ENCODE measurements at places on chromosomes 1 and 21.

DNA sequence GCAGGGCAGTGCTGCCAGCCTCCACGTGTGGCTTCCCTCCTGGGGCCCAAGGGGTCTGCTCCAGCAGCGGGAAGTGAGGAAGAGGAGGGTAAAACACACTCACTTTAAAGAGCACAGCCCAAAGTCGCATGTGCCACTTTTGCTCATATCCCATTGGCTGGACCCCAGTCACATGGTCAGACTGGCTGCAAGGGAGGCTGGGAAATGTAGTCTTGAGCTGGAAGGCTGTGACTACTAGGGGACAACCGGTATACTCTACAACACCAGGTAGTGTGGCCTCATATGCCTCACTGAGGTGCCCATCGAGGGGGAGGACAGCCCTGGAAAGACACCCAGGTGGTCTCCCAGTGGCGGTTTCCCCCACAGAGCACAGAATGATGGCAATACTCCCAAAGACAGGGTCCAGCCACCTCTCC, 45.2 kb downstream of the CAMK2N1 start:
- no peak for DNase-seq

GRCh38 chr1:30664103-30664755, 59.2 kb downstream of the MATN1 start:
- no peak for DNase-seq

GRCh38 chr1:23100074-23100748, 68.4 kb downstream of the LUZP1 start:
- no peak for DNase-seq

DNA sequence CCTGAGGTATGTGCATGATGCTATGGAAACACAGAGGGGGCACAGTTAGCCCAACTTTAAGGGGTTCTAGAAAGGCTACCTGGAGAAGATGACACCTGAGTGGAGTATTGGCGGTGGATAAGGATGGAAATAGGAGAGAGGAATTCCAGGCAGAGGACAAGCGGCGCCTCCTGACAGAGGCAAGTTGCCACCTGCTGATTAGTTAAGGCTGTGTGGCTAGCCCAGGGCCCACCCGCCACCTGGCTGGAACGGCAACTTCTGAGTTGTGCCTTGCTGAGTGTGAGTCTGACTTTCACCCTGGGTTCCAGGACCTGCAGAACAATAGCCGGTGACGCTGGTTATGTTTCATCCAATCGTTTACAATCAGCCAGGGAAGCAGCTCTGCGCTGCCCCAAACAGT, 126.9 kb upstream of the LMO4 start:
- DNase-seq = no peak

DNA sequence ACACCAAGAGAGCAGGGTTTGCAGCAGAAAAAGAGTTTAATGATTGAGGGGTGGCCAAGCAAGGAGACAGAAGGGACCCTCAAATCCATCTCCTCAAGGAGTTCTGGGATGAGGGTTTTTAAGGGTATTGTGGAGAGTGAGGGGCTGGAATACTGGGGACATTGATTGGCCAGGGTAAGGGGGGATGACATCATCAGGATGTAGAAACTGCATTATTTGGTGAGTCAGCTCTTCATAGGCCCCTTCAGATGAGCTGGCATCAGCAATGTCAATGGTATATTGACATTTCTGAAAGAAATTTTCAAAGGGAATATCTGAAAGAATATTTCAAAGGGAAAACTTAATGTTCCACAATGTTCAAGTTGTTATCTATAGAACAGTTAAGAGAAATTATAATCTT, 168.1 kb upstream of the SNX7 start:
- DNase-seq = no peak

- DNase-seq = no peak
Observed at GRCh38 chr1:220290140-220290761, 18.0 kb upstream of the RAB3GAP2 start.

GRCh38 chr1:156367383-156368156, 1.4 kb upstream of the RHBG start:
- DNase-seq = no peak

- no peak for DNase-seq
Observed at GRCh38 chr1:215863796-215864195, 296.7 kb downstream of the KCTD3 start.

- DNase-seq = no peak
Observed at GRCh38 chr1:218376722-218377121, 31.6 kb downstream of the TGFB2 start.

- peak; percentile 21 for DNase-seq
Observed at GRCh38 chr21:42258150-42258884, 39.4 kb downstream of the ABCG1 start.

DNA sequence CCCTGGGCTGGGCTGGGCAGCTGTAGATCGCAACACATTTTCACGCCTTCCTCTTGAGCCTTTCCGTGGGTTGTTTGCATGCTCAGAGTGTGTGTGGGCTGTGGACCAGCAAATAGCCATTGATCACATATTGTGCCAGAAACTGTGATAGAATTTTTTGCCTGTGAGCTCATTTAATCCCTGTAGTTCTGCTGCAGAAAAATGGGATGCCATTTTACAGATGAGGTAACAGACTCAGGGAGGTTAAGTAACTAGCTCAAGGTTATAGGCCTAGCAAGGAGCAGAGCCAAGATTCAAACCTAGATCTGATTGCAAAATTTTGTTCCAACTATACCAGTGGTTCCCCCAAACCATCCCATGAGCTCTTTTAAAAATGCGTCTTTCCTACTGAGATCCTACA, 10.5 kb downstream of the SPATA46 start:
- DNase-seq = no peak

DNA sequence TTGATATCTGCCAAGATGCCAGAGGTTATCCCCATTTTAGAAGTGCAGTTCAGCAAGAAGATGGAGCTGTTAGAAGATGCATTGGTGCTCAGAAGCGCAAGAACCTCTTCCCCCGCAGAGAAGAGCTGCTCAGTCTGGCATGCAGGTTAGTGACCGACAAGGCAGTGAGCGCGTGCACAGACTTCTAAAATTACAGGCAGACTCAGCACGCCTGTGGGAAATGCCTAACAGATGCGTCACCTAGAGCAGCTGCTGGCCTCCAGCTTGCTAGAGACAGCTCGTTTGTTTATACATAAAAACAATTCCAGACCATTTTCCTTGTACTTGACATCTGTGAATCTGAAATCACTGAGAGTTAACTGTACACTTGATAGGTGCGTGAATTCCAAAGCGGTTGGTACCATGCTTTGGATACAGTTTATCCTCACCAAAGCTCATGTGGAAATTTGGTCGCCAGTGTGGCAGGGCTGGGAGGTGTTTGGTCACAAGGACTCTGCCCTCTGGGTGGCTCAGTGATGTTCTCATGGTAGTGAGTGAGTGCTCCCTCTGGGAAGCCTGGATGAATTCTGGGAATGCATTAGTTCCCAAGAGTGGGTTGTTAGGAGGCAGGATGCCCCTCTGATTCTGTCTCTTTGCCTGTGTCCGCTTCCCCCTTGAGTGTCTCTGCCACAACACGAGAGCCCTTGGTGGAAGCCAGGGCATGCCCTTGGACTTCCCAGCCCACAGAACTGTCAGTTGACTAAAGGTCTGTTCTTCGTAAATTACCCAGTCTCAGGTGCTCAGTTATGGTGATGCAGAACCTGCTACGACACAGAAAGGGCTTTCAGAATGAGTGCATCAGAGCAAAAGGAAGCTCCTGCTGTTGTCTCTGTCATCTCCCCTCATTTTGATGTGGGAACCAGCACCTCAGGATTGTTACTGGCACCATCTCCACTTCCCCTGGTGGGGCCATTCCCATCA, 24.4 kb downstream of the SNAP47 start:
- DNase-seq = no peak

DNA sequence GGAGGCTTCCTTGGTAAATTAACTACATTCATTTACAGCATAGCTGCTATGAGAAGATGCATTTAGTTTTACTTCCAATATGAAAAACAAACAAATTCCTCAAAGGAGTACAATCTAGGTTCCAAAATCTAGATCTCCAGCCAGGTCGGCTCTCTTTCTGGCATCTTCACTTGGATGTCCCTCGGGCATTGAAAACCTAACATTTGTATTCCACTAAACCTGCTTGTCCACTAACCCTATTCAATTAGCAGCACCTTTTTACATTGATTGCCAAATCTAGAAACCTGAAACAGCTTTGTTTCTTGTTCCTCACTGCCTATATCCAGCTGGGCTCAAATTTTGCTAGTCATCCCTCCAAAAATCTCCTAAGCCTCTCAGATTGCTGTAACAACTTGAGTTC, 14.3 kb upstream of the CXADR start:
- DNase-seq = no peak

GRCh38 chr1:66367369-66367768, 166.6 kb upstream of the SGIP1 start:
- DNase-seq = no peak

DNA sequence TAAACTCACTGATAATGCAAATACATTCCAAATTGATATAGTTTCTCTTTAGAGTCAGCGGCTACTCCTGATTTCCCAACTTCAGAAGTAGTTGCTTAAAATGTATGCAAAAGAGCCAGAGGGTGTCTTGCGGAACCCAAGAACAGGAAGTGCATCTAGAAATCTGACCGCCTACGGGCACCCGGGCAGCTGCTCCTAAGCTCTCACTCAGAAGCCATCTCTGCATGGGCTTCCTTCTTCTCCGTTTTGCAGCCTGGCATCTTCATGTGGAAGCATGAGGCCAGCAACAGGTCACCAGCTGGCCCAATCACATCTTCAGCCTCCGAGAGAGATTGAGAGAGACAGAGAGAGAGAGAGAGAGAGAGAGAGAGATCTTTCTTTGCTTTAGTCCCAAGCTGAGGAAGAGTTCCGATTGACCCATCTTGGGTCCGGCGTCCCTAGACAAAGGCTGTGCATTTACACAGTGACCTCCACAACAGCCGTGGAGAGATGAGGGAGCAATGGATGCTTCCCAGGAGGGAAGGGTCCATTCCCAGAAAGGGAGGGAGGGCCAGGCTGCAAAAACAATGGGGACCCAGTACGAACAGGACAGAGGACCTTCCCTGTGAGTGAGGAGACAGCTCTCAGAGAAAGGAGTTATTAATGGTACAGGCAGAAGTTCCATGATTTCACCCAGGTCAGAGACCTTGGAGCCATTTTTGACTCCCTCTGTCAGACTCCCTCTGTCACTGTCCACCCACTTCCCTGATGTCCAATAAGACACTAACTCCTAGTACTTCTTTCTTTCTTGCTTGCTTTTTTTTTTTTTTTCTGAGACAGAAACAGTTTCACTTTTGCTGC, 28.2 kb upstream of the SLC30A1 start:
- DNase-seq = no peak

DNA sequence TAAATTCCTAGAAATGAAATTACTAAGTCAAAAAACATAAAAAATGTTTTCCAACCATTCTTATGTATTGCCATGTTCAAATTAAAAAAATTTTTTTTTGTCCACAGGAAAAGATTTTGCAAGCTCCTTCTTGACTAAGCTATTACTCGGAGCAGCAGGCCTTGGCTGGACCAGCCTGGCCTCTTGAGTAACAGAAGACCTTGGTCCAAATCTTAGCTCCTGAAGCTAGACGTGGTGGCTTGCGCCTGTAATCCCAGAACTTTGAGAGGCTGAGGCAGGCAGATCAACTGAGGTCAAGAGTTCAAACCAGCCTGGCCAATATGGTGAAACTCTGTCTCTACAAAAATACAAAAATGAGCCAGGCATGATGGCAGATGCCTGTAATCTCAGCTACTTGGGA, 77.6 kb downstream of the CLSTN1 start:
- DNase-seq = no peak

DNA sequence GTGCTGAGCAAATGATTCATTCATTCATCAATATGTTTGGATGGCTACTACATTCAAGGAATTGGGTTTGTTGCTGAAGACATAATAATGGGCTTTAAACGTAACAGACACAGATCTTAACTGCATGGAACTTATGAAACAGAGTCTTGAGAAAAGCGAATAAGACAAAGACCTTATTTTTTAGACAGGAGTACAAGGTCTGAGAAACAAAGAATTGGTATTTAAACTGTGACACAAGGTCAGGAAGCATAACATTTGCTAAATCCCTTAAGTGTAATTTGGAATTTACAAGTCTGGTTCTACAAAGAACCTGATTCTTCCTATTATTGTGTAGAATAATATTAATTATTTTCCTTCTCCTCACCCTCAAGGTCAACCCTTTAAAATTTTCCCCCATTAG, 565.4 kb upstream of the RGS18 start:
- DNase-seq = no peak

DNA sequence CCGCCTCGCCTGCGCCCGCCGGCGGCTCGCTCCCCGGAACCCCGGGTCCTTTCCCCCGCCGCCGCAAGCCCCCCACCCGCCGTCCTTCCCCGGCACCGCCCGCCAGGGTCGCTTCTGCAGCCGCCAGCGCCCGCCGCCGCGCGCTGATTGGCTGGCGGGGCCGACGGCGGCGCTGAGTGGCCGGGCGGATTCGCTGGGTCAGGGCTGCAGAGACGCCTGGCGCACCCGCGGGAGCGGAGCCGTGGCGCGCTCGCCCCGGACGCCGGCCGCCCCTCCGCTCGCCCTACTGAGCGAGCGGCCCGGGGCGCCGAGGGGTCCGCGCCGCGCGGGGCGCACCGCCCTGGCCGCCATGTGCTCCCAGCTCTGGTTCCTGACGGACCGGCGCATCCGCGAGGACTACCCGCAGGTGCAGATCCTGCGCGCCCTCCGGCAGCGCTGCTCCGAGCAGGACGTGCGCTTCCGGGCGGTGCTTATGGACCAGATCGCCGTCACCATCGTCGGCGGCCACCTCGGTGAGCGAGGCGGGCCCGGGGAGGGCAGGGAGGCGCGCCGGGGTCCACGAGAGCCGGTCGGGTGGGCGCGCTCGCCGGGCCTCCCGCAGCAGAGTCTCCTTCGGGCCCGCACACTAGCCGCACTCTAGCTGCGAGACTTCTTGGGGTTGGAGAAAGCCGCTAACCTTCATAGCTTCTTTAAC, at the start of gene RIMKLA:
TSS of gene RIMKLA (plus strand) at position 207 of the 694 bp plus-strand sequence. CDS start at position 350, 143 bp downstream.
- DNase-seq = peak; percentile 83

- no peak for DNase-seq
Observed at GRCh38 chr1:63914241-63914640, 140.4 kb downstream of the ROR1 start.

GRCh38 chr1:170666541-170667254, 2.8 kb downstream of the PRRX1 start:
- no peak for DNase-seq

DNA sequence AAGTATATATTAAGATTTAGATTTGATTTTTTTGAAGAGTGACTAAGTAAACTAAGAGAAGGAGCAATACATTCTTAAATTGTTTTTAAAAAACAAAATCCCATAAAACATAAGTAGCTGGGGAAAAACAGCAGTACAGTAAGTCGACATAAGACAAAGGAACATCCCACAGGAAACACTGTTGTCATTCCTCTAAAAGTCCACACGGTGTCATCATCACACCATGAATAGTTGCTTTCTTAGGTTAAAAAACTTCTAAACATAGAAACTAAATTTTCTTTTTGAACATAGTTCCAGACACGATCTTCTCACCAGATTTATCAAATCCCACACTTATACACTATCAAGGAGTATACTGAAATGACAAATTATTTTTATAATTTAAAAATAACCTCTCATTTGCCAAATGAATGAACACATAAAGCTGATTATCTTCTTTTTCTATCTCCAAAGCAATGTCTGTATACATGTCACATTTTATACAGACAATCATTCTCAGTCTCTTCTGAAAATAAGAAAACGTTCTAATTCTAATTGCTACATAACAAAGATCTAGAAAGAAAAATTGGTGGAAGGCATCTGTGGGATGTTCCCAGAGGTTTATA, 15.8 kb downstream of the ODF2L start:
- DNase-seq = peak; percentile 5

Data from NCI-H1930 (cell line).